ENCODE measurements at places on chromosomes 4 and X. TPM values are rescaled to one million over a fixed set of nuclear protein-coding genes. Genes with fewer than 3 reads are reported as not detected.

ACOT9 gene
- total RNA-seq, result 39.0 TPM

BBS7 gene
- total RNA-seq, result 19.2 TPM

RHOXF2 gene
- not detected for total RNA-seq

ENPEP gene
- total RNA-seq, result 5.2 TPM

DNA sequence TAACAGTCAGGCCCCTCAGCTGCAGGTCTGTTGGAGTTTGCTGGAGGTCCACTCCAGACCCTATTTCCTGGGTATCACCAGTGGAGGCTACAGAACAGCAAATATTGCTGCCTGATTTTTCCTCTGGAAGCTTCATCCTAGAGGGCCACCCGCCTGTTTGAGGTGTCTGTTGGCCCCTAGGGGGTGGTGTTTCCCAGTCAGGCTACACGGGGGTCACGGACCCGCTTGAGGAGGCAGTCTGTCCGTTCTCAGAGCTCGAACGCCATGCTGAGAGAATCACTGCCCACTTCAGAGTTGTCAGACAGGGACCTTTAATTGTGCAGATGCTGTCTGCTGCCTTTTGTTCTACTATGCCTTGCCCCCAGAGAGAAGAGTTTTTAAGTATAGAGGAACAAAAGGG, 160.8 kb downstream of the DKK2 start:
- no peaks in the 10 kb centered on the region for H3K27me3 ChIP-seq
- DNase-seq, result no peak
- H3K4me3 ChIP-seq, result no peak overlapping the region
- H3K27ac ChIP-seq, result no peak overlapping the region
- no peaks in the 10 kb centered on the region for H3K4me1 ChIP-seq

DNA sequence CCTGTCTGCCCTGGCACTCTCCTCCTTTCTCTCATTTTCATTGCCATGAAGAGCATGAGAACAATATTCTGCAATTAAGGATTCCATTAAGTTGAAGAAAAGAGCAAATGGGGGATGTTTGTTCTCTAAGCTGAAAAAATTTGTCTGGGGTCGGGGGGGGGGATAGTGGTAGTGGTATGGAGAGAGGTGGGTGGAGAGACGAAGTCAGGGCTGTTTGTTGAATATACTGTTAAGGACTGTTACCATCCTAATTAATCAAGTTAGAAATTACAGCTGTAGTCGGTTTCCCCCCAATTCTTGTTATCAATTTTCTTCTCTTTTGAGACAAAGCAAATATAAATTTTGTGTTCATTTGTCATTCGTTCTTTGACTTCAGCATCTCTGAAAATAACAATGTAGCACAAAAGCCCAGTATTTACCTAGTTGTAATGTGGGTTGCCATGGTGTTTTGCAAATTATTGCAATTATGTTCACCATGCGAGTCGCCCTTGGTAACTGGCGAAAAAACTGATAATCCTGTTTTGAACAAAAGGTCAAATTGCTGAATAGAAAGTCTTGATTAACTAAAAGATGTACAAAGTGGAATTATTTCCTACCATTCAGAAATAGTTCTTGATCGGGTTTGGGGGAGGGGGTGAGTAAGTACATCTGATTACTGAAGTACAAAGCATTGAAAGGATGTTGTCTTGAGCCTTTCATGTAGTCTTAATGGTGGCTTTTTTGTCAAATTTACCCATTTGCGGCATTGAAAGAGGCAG, 139.1 kb downstream of the ARX start:
- no peaks in the 10 kb centered on the region for H3K4me1 ChIP-seq
- DNase-seq, result no peak
- no peaks in the 10 kb centered on the region for H3K27me3 ChIP-seq
- no peak overlapping the region for H3K27ac ChIP-seq
- H3K36me3 ChIP-seq, result no peaks in the 10 kb centered on the region

GRCh38 chr4:139609647-139610046, 53.6 kb upstream of the SETD7 start:
- no peak for DNase-seq
- H3K36me3 ChIP-seq, result no peaks in the 10 kb centered on the region
- H3K4me1 ChIP-seq, result peaks cover 34% of the 10 kb centered on the region
- no peaks in the 10 kb centered on the region for H3K27me3 ChIP-seq

DNA sequence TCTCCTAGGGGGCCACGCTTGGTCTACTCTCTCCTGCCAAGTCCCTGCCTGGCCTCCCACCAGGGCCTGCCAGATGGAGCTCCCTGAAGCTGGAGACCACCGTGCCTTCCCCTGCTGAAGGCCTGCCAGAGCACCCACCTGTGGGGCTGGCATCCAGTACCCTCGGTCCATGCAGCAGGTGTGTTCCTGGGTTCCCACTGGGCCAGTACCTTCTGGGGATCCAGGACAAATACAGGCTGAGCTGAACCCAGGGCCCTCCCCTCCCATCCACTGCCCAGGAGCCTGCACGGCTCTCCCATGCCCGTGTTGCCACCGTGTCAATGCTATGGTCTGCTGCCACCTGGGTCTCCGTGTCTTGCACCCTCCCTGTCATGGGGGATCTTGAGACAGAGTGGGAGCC, 68.8 kb downstream of the ABLIM2 start:
- no peaks in the 10 kb centered on the region for H3K27me3 ChIP-seq
- no peak for DNase-seq
- H3K36me3 ChIP-seq, result no peaks in the 10 kb centered on the region

GRCh38 chr4:41079881-41080560, 134.3 kb downstream of the APBB2 start:
- no peak overlapping the region for H3K4me3 ChIP-seq
- no peak for DNase-seq
- H3K36me3 ChIP-seq, result no peaks in the 10 kb centered on the region
- H3K27ac ChIP-seq, result no peak overlapping the region

GRCh38 chr4:29718136-29718535, 1002.0 kb upstream of the PCDH7 start:
- no peak overlapping the region for H3K27ac ChIP-seq
- no peak overlapping the region for H3K4me3 ChIP-seq
- H3K36me3 ChIP-seq, result no peaks in the 10 kb centered on the region
- no peaks in the 10 kb centered on the region for H3K27me3 ChIP-seq

DNA sequence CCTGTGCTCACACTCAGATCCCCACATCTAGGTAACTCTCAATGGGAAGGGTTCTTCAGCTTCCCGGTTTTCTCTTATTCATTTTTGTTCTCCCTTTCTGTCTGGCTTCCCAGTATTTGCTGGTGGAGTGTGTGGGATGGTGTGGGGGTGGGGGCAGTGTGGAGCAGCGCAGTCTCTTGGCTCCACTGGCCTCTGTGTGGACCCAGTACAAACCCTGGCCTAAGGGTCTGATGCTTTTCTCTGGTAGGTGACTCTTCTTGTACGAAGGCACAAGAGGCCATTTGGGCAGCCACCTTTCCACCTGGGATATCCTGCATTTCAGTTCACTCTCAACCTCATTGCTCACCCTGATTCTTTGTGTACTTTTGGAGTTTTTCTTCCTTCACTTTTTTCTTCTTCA, 71.3 kb downstream of the NBDY start:
- peaks cover 29% of the 10 kb centered on the region for H3K4me1 ChIP-seq
- no peaks in the 10 kb centered on the region for H3K27me3 ChIP-seq
- H3K36me3 ChIP-seq, result no peaks in the 10 kb centered on the region
- no peak overlapping the region for H3K4me3 ChIP-seq
- no peak for DNase-seq
